ENCODE measurements at places on chromosomes 16 and 17. TPM values are rescaled to one million over a fixed set of nuclear protein-coding genes. Genes with fewer than 3 reads are reported as not detected.

Gene CAVIN1
- 253 TPM for total RNA-seq

Gene SCNN1B
- not detected for total RNA-seq

Gene ZNF469
- total RNA-seq = 1.1 TPM

Gene CES4A
- 26.8 TPM for total RNA-seq

DNA sequence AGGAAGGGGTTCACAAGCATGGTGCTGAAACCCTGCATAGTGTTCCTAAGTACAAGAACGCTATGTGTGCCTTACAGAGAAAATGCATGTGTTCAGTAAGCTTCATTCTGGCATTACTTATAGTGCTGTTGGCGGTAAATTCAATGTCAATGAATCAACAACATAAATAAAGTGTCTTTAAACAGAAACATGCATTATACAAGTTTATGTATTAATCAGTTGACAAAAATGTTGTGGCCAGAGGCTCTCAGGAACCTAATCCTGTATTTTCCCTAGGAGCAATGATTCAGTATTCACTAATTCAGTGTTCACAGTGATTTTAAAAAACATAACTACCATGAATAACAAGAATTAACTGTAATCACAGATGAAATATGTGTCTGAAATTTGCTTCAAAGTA lies 47.1 kb upstream of the MYOCD start:
- DNase-seq = no peak

GRCh38 chr16:13153696-13154095 lies 252.3 kb downstream of the SHISA9 start:
- no peak for DNase-seq

DNA sequence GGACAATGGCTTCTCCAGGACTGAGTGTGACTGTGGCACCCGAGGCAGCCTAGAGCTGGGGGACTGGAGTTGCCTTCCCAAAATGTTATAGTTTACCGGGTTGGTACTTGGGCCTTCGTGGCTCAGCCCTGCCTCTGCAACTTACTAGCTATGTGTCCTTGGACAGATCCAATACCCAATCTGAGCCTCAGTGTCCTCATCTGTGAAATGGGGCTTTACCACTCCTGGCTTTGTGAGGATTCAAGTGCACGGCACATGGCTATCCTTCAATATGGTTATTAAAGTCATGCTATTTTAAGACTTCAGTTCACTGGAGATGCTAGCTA lies 9.6 kb downstream of the IRX5 start:
- no peak for DNase-seq

GRCh38 chr16:73319261-73319660 lies 271.3 kb upstream of the ZFHX3 start:
- DNase-seq = no peak

- peak; percentile 50 for DNase-seq
Measured at GRCh38 chr16:12455287-12455798, 348.3 kb downstream of the CPPED1 start.

DNA sequence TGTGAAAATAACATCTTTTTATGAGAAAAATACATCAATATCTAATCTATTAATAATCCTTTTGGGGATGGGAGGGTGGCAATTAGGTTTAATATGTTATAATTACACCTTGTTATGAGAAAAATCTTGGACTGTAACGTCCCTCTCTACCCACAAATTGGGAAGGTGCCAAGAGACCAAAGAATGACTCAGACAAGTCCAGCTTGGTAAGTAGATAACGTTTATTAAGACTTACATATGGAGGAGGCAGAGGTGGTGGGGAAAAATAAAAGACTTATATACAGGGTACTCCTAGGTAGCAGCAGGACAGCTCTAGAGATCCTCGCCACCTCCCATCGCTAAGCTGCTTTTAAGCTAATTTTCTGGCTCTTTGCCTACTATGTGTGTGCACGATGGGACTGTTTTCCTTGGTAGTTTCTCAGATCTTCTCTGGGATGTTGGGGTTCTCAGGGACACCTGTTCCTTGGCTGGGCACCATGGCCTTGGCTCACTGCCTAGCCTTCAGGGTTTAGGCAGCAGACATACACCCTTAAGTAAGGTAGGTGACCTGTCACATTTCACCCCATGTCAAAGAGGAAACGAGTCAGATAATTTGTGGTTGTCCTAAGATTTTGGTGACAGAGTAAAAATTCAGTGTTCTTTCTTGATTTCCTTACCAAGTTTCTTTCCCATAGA lies 31.5 kb downstream of the RBL2 start:
- DNase-seq = no peak

GRCh38 chr16:5069854-5070253 lies 1.8 kb upstream of the ALG1 start:
- no peak for DNase-seq

DNA sequence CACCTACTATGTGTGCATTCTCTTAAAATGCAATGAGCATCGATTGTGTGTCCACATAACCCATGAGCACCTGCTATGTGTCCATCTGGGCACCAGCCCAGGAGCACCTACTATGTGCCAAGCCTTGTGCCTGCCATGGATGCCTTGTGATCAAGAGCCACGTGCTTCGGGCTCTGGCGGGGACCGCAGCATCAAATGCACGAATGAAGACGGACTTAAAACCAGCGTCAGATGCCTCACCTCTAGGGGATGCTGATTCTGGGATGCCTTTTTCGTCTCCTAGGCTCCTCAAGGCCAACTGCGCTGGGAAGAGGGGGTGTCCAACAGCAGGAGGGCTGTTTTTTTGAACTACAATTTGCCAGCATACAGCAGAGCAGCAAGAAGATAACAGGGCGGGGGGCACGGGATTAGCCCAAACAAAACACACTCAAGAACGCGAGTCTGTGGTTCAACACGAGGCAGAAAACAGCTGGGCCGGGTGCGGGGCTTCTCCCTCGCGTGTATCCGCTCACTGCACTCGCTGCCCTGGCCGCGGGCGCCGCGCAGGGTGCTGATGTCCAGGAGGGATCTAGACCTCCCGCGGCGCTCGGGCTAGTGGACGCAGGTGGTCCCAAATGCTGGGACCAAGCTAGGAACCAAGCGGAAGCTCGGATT lies 1.2 kb upstream of the GLIS2 start:
- no peak for DNase-seq

DNA sequence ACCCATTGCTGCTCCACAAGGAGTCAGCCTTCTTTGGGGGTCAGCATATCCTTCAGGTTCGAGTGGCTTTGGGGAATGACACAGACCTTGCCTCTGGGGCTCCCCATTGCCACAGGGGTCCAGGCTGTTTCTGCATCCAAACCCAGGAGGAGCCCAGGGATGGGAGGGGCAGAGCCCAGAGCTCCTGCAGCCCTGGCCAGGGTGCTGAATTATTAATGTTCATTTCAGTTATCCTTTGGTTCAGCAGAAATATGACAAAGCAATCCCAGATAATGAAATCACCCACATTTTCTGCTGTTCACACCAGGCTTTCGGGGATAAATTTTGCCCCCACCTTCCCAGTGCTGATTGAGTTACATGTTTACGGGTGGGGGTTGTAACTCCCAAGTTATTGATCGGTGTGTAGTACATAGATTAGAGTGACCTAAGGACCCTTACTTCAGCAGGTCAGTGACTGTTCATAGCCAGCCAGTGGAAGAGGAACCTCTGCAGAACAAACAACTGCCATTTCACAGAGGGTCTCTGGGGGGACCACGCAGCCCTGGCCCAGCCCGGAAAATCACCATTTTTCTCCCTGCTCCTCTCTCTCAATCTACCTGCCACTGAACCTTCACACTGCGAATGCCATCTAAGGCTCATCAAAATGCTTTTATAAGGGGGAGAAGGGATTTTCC lies 240.3 kb upstream of the N4BP1 start:
- no peak for DNase-seq

DNA sequence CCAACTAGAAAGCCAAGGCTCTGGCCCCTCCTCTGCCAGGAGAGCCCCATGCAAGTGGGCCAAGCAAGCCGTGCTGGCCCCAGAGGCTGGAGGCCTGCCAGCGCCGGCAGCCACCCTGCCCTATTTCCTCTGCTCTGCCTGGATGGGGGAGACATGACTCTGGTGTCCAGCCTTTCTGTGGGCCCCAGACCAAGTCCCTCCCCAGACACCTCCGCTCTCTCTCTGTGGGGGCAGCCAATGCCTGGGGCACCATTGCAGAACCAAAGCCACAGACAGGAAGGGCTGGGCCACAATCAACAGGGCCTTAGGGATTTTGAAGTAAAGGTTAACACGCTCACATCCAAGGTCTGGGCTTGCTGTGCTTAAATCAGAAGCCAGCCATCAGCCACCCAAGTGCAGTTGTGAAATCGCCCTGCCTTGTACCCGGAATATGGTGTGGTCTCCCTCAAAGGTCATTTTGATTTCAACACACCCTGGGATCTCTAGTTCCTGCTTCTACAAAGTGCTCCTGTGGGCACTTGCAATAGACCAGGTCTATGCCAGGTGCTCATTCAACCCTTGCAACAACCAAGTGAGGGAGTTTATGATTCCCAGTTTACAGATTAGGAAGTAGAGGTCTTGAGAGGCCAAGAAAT lies 63.5 kb upstream of the TEX2 start:
- DNase-seq = peak; percentile 80

DNA sequence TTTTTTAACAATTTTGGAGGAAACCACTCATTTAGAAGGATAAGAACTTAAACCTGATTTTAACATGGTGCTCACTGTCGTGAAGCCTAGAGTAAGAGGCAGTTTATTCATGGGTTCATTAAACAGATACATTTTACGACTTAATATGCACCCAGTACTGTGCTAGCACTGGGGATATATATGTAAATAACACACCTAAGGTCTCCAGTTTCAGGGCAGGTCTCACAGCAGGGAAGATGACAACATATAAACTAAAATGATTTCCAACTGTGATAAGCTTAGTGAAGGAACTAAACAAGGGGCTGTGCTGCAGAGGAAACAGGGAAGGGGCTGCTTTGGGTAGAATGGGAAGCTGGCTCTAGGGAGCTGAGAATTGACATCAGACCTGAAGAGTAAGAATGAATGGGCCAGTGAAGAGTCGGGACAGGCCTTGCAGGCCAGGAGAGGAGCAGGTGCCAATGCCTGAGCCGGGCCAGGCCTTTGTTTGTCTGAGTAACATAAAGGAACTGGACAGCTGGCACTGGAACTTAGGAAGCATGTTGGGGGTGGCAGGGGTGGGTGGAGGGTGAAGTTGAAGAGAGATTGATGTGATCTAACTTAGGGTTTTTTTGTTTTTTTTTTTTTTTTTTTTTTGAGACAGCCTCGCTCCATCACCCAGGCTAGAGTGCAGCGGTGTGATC lies 12.1 kb downstream of the NT5M start:
- no peak for DNase-seq
